ENCODE measurements at places on chromosomes 7 and 10.

- no peak for DNase-seq
These were observed 25.4 kb downstream of the BTBD16 start for GRCh38 chr10:122296363-122297120.

DNA sequence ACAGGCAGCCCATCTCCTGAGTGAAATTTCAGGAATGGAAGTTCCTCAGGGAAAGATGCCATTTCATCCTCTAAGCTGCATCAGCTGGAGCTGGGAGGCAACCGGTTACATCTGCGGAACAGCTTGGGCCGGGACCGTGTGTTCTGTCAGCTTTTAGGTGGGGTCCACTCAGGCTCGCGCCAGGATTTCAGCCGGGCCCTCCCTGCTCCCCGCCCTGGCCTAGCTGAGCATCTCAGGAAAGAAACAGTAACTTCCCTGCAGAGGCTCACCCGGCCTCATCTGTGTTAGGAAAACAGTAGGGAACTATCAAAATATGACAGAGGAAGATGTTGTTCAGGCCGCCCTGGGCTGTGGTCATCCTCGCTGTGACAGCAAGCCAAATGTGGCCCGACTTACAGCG is 110.4 kb downstream of the TRIL start:
- DNase-seq = no peak

- DNase-seq = no peak
These were observed 18.5 kb downstream of the DDIT4 start for GRCh38 chr10:72292223-72292691.

DNA sequence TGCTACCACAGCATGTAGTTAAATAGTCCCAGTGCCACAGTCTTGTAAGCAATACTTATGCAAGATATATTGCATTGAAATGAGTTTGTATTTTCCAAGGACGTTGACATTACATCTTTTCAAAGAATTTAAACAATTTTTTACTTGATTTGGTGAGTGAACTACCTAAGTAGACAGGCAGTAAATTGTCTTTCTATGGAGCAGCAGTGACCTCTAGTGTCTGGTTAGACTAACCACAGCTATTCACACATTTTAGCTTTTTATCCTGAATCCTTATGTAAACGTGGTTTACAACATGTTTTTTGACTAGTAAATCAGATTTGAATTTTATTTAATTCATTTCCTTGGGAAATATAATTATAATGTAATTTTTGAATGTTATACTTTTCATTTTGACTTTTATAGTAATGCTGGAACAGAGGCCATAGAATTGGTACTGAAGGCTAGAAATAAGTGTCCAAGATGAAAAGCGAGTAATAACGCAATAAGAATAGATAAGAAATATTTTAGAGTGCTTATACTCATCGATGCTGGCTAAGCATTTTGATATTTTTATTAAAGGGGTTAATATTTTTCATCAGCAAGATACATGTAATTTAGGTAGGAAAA is 5.6 kb downstream of the LRRTM3 start:
- DNase-seq = no peak

GRCh38 chr10:31939797-31940708 is 11.4 kb upstream of the ARHGAP12 start:
- no peak for DNase-seq

DNA sequence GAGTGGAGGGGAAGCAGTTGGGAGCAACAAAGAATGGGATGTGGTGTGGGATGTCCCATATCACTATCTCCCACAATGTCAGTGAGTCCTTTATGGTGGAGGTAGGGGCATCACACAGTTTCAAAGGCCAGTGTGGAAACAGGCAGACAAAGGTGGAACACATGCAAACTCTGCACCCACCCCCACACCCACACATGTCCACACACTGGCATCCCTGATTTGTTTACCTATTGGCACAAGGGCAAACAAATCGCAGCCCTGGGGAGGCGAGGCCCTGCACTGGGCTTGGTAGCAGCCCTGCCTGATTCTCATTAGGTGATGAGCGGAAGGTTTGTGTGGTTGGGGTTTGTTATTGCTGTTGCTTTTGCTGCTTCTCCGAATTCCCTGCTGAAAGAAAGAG is 243.3 kb downstream of the GRID1 start:
- no peak for DNase-seq

DNA sequence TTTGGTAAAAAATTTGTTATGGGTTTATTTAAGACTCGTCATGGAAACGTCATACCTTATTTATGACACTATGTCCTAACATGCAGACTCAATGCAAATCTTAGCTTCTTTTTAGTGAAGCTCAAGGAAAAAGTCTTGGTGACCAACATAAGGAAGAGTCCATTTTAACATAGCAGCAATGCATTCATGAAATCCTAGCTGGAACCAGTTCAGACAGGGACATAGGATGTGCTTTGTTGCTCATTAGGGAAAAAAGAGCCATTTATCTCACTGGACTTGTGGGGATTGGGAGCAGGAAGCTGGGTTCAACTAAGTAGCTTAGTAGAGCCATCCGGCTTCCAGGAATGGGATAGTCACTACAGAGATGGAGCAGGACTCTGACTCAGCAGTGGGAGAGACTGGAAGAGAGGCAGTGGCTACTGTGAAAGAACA is 100.7 kb upstream of the DKK1 start:
- DNase-seq = no peak

GRCh38 chr10:102627291-102627735 is 17.0 kb upstream of the TRIM8 start:
- DNase-seq = no peak

- DNase-seq = no peak
These were observed 344.2 kb upstream of the MGMT start for GRCh38 chr10:129122846-129123245.

DNA sequence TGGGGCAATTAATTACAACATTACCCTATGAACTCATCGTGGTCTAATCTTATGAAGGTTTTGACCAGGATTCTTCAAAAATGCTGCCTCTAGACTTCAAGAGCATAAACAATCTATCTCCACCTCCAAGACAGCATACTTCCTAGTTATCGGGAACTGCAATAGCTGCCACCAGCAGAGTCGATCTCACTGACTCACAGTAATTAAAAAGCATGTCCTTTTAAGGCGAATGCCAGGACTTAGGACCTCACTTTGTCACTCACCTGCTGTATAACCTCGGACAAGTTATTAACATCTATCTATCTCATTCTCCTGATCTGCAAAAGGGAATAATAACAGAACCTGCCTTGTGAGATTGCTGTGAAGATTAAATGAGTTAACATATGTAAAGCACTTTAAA is 666.0 kb upstream of the COBL start:
- no peak for DNase-seq

DNA sequence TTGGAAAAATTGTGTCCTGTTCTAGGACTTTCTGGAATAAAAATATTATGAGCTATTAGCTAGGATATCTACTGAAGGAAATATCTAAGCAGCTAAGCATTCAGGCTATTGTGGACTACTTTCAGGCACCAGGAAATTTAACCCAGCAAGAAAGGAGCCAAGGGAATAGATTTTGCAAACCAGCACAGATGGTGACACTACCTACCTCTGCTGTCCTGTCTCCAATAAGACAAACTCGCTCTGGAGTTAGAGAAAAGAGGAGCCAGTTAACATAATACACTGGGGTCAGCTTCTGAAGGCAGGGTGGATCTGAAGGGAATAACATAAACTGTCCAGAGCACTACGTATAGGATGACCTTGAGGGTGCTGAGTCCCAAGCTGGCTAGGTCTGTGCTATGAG is 223.7 kb upstream of the PRSS58 start:
- no peak for DNase-seq

DNA sequence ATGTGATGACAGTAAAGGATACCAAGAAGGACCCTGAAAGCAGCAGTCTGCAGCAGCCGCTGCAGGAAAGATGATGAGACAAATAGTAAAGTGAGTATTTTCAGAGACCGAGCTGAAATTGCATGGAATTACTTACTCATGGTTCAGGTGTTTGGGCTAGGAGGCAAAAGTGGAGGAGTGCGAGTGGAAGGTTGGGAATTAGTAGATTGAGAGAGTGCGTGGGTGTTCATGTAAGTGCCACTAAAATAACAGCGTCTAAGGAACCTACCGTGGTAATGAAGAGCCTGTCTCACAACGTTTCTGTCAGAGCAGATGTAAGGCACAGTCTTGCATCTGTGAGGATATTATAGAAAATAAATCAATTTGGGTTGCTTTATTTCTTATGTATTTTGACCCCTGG is 48.3 kb upstream of the FMC1 start:
- DNase-seq = no peak

DNA sequence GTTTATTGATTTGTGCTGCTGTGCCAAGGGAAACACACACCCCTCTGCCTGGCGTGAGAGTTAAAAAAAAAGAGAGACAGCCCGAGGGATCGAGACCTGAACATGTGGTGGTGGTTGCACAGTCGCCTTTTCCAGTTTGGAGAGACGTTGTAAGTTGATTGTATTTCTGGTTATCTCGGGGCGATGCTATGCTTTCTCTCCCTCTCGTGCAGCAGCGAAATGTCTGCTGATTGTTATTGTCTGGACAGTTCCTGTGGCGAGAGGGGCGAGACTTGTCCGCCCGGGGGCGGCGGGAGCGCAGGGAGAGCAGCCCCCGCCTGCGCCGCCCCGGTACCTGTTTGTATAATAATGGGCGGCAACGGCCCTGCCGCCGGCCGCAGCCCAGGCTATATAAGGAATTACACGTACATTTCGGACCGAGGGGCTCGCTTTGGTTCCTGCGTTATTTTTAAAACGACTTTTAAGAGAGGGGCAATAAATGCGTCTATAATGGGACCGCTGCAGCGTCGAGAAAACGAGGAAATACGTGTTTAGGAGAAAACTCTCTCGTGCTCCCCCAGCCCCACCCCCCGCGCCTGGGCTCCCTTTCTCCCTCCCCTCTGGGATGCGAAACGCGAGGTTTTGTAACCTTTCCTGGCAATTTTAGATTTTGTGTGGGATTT is 1.7 kb downstream of the ZEB1 start:
- DNase-seq = peak; percentile 41

DNA sequence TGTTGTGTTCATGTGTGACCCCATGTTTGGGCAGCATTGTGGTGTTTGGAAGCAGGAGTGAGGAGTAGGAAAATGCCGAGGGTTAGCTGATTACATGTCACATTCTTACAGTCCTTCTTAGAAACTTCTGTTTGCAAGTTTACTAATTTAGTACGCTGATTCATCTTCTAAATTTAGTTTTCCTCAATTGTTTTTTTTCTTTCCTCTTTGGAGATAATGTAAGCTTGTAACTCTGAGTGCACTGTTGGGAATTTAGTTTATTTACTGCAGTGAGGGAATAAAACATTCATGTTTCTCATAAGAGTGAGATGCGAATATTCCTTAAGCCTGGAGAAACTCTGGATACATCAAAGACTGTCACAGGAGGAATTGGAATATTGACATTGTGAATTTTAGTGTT is 135.0 kb downstream of the NT5C2 start:
- no peak for DNase-seq

- no peak for DNase-seq
These were observed 62.7 kb downstream of the GRM3 start for GRCh38 chr7:86706406-86706805.

GRCh38 chr7:366161-366803 is 76.3 kb downstream of the FOXL3 start:
- DNase-seq = no peak

DNA sequence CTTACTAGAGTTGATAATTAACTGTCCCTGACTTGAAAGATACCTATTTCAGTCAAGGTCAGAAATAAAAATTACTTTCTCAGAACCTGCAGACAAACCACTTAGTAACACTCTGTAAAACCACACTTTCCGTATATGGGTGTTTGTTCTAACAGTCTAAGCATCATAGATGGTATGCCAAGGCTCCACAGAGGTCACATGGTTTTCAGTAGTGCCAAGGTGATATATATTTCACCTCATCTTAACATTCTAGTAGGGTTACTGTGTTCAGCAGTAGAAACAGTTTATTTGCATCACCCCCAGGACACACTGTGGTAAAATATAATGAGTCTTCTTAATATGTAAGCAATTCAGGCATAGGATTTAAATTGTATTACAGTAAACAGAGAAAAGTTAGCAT is 61.5 kb downstream of the KCND2 start:
- no peak for DNase-seq

DNA sequence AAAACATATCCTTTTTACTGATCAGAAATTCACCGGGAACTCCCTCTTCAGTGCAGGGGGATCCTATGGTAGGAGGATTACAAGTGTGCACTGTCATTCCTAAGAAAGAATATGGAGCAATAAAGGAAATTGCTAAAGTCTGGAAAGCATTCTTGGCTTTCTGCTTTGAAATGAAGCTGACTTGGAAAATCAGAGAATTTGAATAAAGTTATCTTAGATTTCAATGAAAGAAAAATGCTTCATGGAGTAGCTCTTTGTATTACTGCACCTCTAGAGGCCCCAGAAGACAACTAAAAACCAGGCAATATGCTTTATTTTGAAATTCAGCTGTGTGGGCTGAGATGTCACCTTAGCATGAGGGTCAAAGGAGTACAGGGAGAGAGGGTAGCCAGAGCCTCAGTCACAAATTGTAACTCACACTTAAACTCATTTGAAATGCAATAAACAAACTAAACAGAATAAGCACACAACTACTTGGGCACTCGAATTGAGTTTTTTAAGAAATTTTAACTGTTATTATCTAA is 102.5 kb downstream of the IMMP2L start:
- no peak for DNase-seq

GRCh38 chr7:148729984-148730733 is 31.5 kb downstream of the CUL1 start:
- no peak for DNase-seq

DNA sequence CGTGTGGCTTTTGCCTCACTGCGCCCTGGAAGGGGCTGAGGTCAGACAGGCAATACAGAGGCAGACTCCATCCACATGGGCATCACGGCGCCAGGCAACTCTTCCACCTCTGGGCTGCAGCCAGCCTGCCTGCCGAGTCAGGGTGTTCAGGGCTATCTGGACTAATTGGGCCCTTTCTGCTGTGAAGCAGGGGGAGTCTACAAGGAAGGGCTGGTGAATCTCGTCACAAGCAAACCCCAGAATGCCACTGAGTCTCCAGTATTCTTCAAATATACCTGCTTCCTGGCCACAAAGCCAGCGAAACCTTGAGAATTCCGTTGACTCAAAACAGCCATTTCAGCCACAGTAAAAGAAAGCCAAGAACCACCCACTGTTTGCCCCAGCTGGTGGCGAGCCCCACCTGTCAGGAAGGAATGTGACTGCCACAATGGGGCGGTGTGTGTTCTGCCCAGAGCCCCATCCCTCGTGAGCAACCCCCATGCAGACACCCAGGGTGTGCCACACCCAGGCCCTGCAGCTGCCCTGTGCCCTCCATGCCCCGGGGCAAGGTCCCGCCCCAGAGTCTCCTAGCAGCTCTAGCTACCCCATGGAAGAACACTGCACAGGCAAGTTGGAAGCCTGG is 117.3 kb downstream of the FAM53B start:
- DNase-seq = no peak

DNA sequence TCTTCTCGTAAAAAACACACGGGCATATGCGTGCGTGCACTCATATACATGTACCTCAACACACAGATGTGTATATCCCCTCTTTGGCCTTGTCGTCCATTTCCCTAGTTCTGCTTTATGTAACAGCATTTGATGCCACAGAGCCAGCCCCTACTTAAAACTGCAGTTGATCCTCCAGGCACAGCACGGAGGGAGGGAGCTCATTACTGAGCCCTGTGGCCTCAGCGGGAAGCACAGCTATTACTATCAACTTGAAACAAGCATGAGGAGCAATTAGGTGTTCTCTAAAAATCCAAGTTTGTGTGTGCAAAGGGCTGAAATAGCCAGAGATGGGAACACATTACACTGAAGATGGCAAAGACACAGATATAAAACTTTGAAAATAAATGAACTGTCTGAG is 580.9 kb downstream of the GLRX3 start:
- DNase-seq = no peak

- DNase-seq = no peak
These were observed 23.6 kb downstream of the DAGLB start for GRCh38 chr7:6423942-6424701.

GRCh38 chr10:132809232-132810140 is 23.5 kb upstream of the NKX6-2 start:
- no peak for DNase-seq
